NCI-H1694 treated with DMSO at 0.1 percent for 48 hours (cell line): ENCODE measurements at places on chromosomes 5 and 9.

DNA sequence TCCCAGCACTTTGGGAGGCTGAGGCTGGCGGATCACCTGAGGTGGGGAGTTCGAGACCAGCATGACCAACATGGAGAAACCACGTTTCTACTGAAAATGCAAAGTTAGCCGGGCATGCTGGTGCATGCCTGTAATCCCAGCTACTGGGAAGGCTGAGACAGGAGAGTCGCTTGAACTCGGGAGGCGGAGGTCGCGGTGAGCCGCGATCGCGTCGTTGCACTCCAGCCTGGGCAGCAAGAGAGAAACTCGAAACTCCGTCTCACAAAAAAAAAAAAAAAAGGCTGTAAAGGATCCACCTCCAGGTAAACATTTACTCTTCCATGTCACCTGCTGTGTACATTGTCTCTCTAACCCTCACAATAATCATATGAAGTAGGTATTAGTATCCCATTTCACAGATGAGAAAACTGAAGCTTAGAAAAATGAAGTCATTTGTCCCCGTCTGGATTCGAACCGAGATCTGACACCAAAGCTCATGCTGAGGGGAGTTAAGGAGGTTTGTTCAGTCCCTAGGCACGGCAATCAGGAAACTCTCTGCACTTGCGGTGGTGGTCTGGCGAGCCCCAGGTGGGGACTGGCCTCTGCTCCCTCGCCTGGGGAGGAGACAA, 494 bp upstream of the DOCK2 start:
- DNase-seq: no peak

GRCh38 chr9:69895185-69895584, 74.6 kb downstream of the CFAP95 start:
- no peak for DNase-seq

GRCh38 chr9:137241490-137242268, 592 bp downstream of the TUBB4B start:
- DNase-seq: no peak

- no peak for DNase-seq
Measured at GRCh38 chr9:95218773-95219172, 98.7 kb downstream of the FANCC start.
